Stimulated activated CD4-positive, alpha-beta T cell treated with anti-CD3 and anti-CD28 coated beads, Interleukin-1b, Interleukin-23, amount 100 ng/mL, for 24 hours (primary cell): ENCODE measurements at places on chromosomes 12 and 14.

DNA sequence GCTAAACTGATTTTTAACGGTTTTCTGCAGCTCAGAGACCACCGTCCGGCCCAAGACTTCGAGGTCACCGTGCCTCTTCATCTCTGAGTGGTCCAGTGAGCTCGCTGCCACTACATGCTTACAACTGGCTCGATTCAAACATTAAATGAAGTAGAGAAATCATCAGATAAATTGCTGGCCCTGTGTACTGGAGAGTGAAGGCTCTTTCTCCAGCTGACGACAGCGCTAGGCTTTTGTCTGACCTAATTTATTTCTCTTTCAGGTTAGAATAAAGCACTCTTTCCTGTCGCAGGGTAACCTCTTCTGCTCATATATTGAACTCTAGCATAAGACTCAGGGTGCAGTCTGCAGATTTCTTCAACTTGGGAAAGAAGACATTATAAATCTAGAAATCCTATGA is 6.4 kb downstream of the BCL11B start:
- DNase-seq, result no peak

DNA sequence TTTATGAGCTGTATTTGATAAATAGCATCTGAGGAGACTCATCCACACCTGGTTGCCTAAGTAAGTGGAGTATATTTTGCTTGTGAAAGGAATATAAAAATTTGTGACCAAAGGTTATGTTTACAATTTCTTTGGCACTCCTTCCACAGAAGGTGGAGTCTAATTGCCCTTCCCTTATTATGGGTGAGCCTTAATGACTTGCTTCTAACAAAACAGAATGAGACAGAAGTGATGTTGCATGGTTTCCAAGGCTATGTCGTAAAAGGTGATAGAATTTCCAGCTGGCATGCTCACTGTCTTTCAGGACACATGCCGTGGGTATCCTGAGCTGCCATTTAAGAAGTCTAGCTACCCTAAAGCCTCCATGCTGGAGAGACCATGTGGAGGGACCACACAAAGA is 116.8 kb upstream of the ABCD2 start:
- no peak for DNase-seq

DNA sequence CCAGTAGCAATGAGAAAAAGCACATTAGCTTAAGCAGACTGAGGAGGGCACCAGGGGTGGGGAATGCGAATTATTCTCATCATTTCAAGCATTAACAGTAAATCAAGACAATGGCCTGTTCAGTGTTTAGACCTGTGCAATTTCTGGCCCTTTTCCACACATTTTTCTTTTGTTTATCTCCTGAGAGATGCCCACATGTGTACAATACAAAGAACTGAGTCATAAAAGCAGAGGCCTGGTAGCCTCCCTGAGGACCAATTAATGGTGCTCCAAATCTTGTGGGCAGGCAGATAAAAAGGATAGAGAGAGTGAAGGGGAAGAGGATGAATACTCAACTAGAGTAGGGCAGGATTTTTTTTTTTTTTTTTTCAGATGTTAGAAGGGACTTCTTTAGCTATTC is 480.8 kb downstream of the RERGL start:
- DNase-seq, result no peak

DNA sequence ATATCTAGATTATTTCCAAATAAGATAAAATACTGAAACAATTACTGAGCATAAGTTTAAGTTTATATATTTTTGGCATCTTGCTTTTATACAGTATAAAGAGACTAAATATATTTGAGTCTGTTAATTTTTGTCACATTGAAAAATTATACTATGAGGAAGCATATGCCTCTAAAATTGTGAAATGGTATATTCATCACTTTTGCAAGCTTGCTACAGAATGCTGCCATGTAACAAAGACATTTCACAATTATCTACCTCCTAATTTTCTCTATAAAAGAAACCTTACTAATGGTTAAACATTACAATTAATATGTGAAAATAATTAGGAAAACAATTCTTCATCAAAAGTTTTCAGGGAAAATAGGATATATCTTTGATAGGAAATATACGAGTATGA is 22.7 kb upstream of the MUCL1 start:
- DNase-seq, result no peak

DNA sequence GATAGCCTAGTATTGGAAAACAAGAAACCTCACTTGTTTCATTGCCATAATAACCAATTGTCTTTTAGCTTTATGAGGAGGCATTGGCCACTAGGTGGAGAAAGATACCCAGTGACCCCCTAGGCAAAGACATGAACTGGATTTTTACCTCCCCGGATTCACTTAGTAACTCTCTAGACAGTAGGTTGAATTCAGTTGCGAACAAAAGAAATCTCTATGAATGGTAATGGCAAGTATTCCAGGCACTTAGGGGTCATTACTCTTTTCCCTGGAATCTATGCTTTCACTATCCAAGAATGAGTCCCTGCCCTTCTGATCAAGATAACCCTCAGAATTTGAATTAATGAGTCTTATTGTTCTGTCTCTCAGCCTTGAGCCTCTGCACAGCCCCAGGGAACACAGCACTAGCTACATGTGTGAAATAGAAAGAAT is 29.5 kb upstream of the RHOJ start:
- DNase-seq, result no peak

- DNase-seq, result no peak
Observed at GRCh38 chr12:93153321-93153720, 224.2 kb upstream of the EEA1 start.

DNA sequence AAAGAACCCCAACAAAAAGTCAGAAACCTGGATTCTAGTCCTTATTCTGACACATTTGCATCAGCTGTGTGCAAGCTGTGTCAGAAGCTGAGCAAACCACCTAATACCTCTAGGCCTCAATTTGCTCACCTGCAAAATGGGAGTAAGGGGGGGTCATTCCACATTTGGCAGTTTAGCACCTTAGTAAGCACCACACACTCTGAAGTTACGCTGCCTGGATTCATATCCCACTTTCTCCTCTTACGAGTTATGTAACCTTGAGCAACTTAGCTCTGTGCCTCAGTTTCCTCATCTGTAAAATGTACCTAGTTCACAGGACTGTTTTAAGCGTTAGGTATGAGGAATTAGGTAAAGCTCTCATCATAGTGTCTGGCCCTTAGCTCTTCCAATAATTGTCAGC is 218.9 kb downstream of the PPM1H start:
- no peak for DNase-seq

GRCh38 chr14:70530417-70530816 is 4.4 kb downstream of the ADAM20 start:
- DNase-seq, result no peak

GRCh38 chr12:19577281-19577530 is 137.9 kb downstream of the AEBP2 start:
- DNase-seq, result no peak

GRCh38 chr14:75562489-75562888 is 15.9 kb upstream of the FLVCR2 start:
- no peak for DNase-seq

- no peak for DNase-seq
Observed at GRCh38 chr12:132393991-132394949, 64.9 kb upstream of the GALNT9 start.

DNA sequence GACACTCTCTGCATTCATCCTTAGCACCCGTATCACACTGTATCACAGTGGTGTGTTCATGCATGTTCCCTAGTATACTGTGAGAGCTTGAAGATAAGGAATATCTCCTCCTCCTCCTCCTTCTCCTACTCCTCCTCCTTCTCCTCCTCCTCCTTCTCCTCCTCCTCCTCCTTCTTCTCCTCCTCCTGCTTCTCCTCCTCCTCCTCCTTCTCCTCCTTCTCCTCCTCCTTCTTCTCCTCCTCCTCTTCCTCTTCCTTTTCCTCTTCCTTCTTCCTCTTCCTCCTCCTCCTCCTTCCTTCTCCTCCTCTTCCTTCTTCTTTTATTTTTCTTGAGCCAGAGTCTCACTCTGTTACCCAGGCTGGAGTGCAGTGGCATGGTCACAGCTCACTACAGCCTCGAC is 27.1 kb downstream of the DAO start:
- DNase-seq, result no peak

- no peak for DNase-seq
Observed at GRCh38 chr14:49619730-49620129, 696 bp downstream of the RPL36AL start.

DNA sequence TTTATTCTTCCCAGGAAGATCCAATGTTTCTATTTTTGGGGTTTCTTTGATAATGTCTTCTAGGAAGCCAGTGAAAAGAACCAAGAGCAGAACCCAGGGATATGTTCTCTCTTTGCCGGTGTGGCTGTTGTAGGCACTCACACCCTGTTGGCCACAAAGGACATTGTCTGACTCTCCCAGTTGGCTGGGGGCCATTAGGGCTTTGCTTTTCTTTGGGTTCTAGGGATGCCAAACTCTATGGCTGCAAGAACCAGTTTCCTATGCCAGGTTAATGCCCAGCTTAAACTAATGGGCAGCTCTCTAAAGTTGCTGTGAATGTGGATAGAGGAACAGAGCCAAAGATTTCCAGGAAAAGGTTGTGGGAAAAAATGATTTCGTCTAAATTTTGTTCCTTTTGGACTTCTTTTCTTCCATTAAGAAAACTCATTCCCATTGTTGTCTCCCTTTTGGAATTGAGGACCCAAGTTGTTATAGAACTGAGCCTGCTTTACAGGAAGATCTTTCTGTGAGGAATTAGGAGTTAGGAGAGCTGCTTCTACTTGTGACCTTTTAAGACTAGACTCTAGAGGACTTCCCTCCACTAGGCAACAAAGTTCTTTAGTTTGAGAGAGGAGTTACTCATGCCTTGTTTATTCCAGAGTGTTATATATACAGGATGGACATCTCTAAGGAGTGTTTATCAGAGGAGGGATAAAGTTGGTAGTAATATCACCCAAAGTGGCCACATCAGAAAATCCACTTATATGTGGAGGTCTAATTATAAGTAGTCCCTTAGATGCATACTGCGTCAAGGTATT is 13.1 kb downstream of the COPZ1 start:
- no peak for DNase-seq

DNA sequence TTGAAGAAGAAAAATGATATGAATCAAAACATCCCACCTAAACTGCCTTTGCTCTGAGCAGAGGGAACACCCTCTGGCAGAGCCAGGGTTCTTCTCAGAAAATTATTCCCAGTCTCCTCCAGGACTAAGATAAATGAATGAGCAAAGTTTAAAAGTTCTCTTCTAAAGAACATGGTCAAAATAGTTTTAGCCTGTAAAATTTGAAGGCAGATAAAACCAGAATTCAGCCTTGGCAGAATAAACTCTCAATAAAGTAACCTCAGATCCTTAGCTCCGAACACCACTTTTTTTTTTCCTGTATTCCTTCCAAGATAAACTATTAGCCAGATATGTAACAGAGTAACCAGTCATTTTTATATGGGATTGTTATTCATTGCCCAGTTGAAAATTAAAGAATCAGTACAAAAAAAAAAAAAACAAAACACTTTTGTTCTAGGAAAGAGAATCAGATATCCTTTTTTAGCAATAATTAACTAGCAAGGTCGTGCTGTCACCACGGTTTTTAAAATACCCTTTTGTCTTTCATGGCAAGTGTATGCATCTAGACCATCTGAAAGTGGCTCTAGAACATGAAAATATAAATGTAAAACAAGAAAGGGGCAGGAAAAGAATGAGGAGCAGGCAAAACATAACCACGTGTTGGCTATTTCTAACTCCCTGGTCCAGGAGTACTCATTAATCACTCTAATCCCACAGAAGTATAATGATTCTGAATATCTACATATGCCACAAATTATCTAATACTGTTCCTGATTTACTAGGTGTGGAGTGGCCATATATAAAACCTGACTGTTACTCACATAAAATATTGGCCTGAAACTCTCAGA is 60.8 kb downstream of the CAPZA3 start:
- DNase-seq, result no peak

- no peak for DNase-seq
Observed at GRCh38 chr14:64673748-64674147, 30.5 kb upstream of the PLEKHG3 start.
